ENCODE measurements at places on chromosomes 2 and 18.

- DNase-seq: no peak
Observed at GRCh38 chr2:238558456-238559099, 131.9 kb downstream of the ASB1 start.

- DNase-seq: no peak
Observed at GRCh38 chr2:42786561-42787345, 5.6 kb downstream of the HAAO start.

- DNase-seq: no peak
Observed at GRCh38 chr18:75467281-75467795, 39.8 kb upstream of the SMIM21 start.

- no peak for DNase-seq
Observed at GRCh38 chr18:63831080-63831788, 56.0 kb downstream of the SERPINB7 start.

- no peak for DNase-seq
Observed at GRCh38 chr18:79798346-79798998, 734 bp downstream of the KCNG2 start.

GRCh38 chr2:121128741-121129659, 156.0 kb downstream of the TFCP2L1 start:
- no peak for DNase-seq

DNA sequence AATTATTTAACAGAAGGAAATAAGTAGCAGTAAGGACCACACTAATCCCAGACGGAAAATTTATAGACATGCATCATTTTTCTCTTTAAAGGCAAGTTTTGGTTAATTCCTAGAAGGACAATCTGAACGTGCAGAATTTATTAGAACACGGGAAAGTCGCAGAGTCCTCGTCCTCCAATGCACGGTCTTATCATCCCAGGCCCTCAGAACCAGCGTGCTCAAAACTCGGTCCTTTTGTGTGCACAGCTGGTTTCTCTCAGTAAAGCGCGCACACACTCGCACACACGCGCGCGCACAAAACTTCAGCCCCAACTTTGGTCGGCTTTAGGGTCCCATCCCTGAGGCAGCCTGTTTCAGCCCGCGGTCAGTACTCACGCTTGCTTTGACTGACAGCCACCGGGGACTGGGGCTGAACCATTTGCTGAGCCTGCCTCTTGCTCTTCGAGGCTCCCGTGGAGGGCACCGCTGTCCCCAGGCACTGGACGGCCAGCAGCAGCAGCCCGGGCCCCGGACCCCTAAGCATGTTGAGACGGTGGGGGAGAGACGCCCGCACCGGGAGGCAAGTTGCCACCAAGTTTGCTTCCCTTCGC, 493 bp downstream of the FN1 start:
- DNase-seq: no peak

GRCh38 chr2:203710952-203711351, 4.5 kb downstream of the CD28 start:
- no peak for DNase-seq
